ENCODE measurements at places on chromosomes 11 and 22.
A peak's percentile ranks its signal among the peaks of the same experiment; 100 is the strongest.

DNA sequence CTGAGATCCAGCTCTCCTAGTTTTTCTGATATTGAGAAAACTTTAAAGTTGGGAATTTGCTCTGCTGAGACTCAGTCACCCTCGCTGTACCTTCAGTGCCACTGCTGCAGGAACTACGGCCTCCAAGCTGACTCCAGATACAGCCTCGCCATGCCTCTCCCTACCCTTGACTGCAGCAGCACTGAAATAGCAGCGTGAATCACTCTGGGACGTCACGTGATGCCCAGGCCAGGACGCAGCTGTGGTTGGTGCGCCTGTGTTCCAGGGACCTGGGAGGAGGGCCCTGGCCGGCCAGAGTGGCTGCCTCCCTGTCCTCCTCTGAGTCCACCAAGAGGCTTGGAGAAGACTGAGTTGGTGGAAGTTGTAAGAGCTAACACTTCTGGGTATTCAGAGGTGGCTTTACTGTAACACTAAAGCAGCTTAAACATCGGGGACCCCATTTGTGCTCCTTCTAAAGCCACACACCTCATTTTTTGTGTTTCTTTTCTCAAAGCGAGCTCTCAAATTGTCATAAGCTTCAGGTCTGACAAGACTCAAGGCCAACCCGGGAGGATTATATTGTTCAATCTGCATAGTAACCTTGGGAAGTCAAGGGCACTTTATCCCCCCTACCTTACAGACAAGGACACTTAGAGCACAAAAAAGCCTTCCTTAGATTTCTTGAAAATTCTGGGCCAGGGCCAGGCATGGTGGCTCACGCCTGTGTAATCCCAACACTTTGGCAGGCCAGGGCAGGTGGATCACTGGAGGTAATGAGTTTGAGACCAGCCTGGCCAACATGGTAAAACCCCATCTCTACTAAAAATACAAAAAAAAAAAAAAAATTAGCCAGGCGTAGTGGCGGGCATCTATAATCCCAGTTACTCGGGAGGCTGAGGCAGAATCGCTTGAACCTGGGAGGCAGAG lies 4.2 kb upstream of the STIP1 start:
- peak; percentile 84 for DNase-seq

- DNase-seq = no peak
Observed at GRCh38 chr11:133023232-133023631, 509.1 kb downstream of the OPCML start.

- no peak for DNase-seq
Observed at GRCh38 chr11:59259047-59259446, 46.3 kb upstream of the MPEG1 start.

- no peak for DNase-seq
Observed at GRCh38 chr11:58179648-58180047, 9.2 kb upstream of the OR9Q2 start.

GRCh38 chr11:94128746-94129511 lies at the start of gene PANX1:
Gene PANX1, plus strand, starts transcription at chr11:94128841. Its CDS starts 472 bp downstream, at chr11:94129313.
- DNase-seq = peak; percentile 97

Measured in SW 1271 (cell line).